ENCODE measurements at places on chromosomes 1 and 21. TPM values are rescaled to one million over a fixed set of nuclear protein-coding genes. Genes with fewer than 3 reads are reported as not detected.

The CELA3A gene
- total RNA-seq: not detected

The ESPN gene
- 0.17 TPM for total RNA-seq

The CYP4A11 gene
- total RNA-seq: not detected

The FCRL6 gene
- total RNA-seq: not detected

The OR2T35 gene
- not detected for total RNA-seq

The SYDE2 gene
- total RNA-seq: 2.7 TPM

The MROH7 gene
- total RNA-seq: 1.6 TPM

The SPRR3 gene
- not detected for total RNA-seq
